Kidney epithelial cell (primary cell): ENCODE measurements at places on chromosomes 12 and 14. TPM values are rescaled to one million over a fixed set of nuclear protein-coding genes. Genes with fewer than 3 reads are reported as not detected.
A peak's percentile ranks its signal among the peaks of the same experiment; 100 is the strongest.

The ATF1 gene
- 17.3 and 20.0 TPM in 2 replicates for total RNA-seq

The DPY19L2 gene
- 5.8 and 6.7 TPM in 2 replicates for total RNA-seq

The ZBTB42 gene
- 8.4 and 13.8 TPM in 2 replicates for total RNA-seq

The SLCO1B1 gene
- total RNA-seq: not detected in 2 replicates

The PNMA1 gene
- 31.0 and 31.8 TPM in 2 replicates for total RNA-seq

The GMFB gene
- total RNA-seq: 55.1 and 71.9 TPM in 2 replicates

The LALBA gene
- total RNA-seq: not detected in 2 replicates

The CISTR gene
- not detected in 2 replicates for total RNA-seq

The C12orf76 gene
- 8.8 and 14.5 TPM in 2 replicates for total RNA-seq

The RD3L gene
- not detected in 2 replicates for total RNA-seq

The LRP1-AS gene
- not detected in 2 replicates for total RNA-seq

The RAP1B gene
- total RNA-seq: 194 and 197 TPM in 2 replicates

The HIP1R gene
- total RNA-seq: 86.5 and 108 TPM in 2 replicates

The NGB gene
- not detected in 2 replicates for total RNA-seq

DNA sequence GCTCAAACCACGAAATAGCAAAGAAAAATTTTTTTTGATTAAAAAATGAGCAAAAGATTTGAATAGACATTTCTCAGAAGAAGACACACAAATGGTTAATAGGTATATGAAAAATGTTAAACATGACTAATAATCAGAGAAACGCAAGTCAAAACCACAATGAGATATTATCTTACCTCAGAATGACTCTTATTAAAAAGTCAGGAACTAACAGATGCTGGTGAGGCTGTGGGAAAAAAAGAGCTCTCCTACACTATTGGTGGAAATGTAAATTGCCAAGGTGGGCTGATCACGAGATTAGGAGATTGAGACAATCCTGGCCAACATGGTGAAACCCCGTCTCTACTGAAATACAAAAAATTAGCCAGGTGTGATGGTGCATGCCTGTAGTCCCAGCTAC is 315.5 kb upstream of the FLRT2 start:
- DNase-seq: no peak

GRCh38 chr12:125184213-125184967 is 119.2 kb downstream of the AACS start:
- DNase-seq: no peak

GRCh38 chr12:43444940-43445564 is 107.0 kb downstream of the ADAMTS20 start:
- DNase-seq: peak; percentile 18

DNA sequence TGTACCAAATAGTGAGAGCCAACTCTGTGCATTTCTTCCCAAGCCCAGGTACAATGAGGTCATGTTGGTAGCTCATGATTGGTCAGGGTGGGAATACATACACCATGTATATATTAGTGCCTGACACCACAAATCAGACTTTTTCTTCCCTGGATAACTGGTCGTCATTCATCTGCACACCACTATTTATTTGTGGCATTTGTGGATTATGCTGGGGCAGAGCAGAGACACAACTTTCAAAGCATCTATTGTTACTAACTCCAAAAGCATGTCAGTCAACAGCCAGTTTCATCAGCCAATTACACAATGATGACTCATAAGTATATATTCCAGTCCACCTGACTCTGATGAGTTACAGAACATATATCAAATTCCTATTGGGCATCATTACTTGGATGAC is 181.7 kb downstream of the ADAMTS20 start:
- DNase-seq: peak; percentile 60

GRCh38 chr12:12265571-12266388 is 1.1 kb downstream of the LRP6 start:
- no peak for DNase-seq

DNA sequence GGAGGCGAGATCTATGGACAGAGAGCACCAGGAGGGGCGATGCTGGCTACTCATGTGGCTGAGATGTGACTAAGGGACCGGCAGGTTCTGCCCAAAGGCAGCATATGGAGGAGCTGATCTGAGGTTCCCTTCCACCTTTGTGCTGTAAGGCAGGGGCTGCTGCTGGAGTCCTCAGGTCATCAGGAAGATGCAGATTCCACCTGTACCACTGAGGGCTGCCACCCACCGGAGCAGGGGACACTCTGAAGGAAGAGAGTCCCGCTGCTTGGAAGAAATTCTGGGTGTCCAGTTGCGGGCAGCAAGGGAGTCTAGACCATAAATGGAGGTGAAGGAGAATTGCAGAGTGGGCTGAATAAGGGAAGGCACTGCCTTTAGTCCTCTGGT is 55.3 kb downstream of the PLEKHG3 start:
- no peak for DNase-seq

GRCh38 chr12:106255952-106256351 is 8.1 kb upstream of the CKAP4 start:
- no peak for DNase-seq

DNA sequence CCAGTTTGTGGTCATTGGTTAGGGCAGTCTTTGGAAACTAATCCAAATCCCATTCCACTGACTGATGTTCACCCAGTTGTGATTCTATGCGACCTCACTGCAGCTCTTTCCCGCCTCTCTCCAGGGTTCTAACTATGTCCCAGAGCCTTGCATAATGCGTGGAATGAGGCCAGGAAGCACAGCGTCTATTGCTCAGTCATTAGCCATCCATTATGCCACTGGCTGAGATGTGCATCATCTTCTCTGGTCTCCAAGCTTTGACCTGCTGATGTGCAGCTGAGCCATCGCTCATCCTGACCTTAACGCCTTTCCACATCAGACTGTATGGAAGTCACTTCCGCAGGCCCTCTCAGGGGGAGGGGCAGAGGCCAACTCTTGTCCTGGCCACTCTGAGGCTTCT is 115.4 kb upstream of the VRK1 start:
- no peak for DNase-seq

GRCh38 chr14:68651652-68652432 is 141.0 kb downstream of the ZFP36L1 start:
- DNase-seq: no peak

- no peak for DNase-seq
These were observed 40.5 kb downstream of the IRF2BPL start for GRCh38 chr14:76987956-76988520.

- DNase-seq: no peak
These were observed 10.3 kb downstream of the TWF1 start for GRCh38 chr12:43795716-43796280.

DNA sequence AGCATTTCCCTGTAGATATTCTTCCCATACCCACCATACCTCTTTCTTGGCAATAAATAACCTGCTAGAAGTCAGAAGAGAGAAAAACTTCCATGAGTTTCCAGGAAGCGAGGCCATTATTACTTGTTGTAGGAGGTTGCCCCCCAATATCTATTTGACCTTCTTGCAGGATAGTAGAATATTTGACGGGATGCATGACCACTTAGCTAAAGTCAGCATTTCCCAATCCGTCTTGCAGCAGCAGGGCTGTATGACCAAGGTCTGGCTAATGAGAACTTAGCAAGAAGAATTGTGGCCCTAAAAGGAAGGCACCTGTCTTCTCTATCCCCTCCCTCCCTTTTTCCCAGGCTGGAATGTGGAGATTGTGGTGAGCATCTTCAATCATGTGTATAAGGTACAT is 51.5 kb downstream of the NINJ2 start:
- DNase-seq: no peak

GRCh38 chr14:38646391-38646790 is 390.5 kb upstream of the CLEC14A start:
- DNase-seq: no peak

DNA sequence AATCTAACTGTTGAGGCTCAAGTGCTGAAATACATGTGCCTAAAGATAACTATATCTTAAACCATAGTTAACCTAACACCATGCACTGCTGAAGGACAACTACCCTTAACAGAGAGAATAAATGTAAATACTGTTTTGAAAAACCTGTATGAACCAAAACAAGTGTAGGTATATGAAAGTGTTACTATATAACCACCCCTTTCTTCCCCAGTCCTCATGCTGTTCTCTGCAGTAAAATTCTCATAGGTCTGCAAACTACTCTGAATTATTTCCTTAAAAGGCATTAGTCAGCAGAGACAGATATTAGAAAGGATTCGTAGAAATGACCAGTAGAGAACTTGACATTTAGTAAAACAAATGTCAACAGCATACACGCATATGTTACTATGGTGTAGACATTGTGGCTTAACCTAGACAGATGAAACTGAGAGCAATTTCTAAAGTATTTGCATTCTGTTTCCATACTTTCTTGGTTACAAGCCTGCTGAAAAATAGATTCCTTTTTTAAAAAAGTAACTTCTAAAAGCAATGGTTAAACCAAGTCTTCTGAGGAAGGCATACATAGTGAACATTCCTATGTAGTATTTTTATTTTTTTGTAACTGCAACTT is 13.9 kb downstream of the CSRP2 start:
- no peak for DNase-seq

DNA sequence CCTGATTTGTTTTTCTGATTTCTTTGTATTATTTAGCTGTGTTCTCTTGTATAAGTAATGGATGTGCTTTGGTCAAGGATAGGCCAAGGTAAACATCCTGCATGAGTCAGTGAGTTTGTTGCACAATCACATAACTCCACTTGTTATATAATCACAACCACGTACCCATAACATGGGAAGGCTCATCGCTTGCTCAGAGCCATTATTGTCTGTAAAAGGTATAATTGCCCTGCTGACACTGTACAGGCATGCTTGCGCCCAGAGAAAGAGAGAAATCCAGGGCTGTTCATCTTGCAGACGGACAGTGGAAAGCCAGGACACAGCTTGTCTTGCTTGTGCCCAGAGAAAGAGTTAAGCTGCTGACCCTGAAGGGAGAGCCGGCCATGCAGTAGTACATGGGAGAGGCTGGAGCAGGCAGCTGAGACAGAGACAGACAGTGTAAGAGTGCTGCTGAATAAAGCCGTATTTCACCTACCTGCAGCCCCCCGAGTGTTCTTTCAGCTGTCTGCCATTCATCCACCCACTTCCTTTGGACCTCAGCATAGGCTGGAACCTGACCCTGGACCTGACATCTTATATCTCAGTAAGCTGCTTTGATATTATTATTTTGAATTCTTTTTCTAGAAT is 174.7 kb upstream of the DAAM1 start:
- no peak for DNase-seq

DNA sequence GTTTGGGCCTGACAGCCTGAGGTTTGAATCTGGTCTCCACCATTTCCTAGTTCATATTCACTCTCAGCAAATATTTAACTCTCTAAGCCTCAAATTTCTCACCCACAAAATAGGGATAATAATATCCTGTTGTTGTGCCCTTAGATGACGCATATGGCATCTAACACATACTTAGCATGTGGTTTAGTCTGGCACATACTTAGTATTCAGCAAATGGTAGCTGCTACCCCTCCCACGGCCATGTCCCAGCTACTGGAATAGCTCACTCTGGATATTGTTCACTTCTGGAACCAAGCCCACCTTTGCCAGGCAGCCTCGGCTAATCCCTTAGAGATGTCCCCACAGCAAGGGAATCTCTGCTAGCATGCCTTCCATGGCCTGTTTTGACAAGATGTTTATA is 53.3 kb downstream of the BICD1 start:
- no peak for DNase-seq
